Activated CD8-positive, alpha-beta memory T cell treated with anti-CD3 and anti-CD28 coated beads, Interleukin-2, amount 50 U/mL, for 48 hours (primary cell): ENCODE measurements at places on chromosomes 1 and 21.

- no peak for DNase-seq
Observed at GRCh38 chr1:94092210-94092613, 28.7 kb downstream of the ABCA4 start.

DNA sequence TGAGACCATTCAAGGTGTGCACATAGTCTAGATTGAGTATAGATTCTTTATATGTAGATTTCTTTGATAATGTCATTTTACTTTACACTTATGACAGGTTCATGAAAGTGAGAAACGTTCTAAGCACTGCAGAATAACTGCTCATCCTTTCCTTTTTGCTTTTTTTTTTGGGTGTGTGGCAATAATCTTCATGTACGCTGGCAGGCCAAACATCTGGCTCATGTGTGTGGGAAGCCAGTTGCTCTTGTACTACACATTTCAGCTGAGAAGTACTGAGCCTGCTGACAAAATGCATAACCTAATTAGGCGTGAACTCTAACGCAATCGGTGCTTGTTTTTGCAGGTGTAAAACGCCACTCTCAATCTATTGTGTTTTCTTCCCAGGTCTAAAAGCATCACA, 350.8 kb upstream of the KAZN start:
- DNase-seq, result no peak

DNA sequence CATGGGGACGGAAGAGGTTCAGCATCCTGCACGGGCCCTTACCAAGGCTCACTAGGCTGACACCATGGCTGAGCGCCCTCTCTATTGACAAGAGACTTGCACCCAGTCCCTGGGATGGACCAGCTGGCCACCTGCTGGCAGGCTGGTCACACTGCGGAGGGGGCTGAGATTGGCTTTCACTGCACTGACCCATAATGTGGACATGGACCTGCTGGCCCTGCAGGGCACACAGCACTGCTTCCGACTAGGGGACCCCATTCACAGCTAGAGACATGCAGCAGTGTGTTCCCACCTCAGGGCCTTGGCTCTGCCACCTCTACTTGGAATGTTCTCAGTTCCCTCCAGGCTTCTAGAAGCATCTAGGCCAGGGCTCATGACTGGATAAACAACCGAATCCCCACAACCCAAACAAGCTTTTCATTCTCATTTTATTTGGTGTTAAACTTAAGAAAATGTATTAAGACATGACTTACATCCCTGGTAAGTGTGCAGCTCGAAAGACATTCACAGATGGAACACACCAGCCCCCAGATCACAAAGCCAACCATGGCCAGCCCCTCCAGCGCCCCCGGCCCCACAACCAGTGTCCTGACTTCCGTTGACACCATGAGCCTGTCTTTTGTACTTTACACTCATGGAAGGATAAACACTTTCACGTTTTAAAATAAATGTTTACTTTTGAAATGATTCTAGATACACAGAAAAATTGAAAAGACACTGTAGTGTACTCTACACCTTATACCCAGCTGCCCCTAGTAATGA, 9.3 kb upstream of the SRARP start:
- peak; percentile 73 for DNase-seq

DNA sequence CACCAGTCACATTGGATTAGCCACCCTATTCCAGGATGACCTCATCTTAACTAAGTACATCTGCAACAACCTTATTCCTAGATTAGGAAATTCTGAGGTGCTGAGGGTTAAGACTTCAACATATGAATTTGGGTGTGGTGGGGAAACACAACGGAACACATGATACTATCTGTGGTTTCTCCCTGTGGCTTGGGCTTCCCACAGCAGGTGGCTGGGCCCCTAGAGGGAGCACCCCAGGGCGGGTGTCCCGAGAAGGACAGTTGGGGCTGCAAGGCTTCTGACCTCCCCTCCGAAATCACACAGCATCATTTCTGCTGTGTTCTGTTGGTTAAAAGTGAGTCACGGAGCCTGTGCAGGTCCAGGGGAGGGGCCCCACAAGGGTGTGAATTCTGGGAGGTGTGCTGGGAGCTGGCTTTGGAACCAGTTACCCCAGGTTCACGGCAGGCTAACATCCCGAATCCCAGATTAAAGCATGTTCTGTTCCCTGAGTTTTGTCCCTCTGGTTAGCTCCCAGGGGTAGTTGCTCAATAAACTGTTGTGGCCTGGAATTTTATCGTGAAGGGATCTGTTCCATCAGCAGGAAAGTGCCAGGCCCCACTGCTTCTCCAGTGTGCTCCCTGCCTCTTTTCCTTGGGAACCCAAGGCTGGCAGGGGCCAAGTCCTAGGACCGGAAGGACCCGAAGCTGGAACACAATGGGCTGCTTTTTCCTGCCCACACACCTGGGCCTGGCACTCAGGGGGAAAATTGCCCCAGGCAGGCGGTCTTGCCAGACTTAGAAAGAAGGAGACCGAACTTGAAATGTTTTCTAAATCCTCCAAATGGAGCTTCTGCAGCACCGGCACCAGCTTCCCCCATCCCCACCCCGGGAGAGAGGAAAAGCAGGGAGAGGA, 154.0 kb upstream of the WNT4 start:
- DNase-seq, result no peak

DNA sequence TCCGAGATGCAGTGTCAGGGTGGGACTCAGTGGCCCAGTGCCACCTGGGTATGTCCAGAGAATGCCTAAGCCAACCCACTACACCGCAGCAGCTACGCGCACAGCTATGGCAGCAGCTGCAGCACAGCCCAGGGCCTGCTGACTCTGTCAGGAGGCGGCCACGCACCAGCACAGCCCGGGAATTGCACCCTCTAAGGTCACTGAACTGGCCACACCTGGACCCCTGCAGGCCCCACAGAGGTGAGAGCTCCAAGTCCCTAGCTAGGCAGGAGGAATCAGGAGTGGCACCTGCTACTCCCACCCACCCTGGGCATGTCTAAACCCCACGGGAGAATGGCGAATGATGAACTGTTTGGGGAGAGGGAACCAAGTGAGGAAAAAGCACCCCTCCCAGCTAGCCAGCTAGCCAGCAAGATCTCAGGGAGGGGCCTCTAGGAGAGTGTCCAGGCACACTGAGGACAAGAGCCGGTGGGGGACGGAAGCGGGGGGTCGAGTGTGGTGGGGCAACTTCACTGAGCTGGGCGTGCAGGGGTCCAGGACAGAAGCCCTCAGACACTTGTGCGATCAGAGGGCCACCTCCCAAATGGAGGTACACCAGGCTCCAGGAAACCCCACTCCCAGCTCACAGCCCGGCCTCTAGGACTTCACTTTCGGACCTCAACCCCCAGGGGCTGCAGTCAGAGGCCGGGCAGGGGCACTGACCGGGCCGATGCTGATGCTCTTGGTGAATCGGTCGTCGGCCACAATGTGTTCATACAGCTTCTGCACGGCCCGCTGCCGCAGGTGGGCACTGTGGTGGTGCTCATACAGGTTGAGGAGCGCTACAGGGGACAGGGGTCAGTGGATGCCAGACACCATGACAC, 13.9 kb downstream of the LSS start:
- no peak for DNase-seq

- no peak for DNase-seq
Observed at GRCh38 chr21:14711287-14711686, 165.2 kb upstream of the SAMSN1 start.

- DNase-seq, result peak; percentile 17
Observed at GRCh38 chr1:175900171-175900570, 156.8 kb upstream of the TNR start.

GRCh38 chr1:86382878-86383277, 13.2 kb downstream of the ODF2L start:
- DNase-seq, result no peak

DNA sequence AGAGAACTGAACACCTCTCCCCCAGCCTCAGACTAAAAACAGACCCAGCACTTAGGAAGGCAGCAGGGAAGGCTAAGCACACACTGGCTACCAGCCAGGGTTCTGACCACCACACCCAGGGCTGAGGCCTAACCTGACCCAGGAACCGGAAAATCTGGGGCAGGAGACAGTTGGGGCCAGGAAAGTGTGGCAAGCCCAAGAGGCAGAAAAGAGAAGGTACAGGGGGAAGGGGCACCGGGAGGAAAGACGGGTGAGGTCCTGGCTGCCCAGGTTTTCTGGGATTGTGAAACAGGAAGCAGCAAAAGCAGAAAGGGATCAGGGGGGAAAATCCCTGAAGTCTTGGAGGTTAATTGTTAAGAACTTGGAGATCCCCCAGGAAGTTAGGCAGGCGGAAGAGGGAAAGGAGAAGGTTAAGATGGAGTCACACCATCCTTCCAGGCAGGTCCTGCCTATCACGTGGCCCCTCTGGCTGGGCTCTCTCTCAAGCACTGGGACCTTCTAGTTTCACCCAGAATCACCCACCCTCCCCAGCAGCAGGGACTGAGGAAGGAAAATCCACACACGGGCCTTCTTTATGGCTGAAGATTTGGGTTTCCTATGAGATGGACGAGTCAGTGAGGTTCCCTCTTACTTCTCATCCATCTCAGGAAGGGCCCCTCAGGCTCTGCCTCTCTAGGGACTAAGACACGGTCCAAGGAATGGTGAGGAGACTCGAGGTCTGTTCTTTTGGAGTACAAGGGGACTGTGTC, 2.6 kb downstream of the HDGF start:
- no peak for DNase-seq

GRCh38 chr1:101826416-101826815, 170.3 kb downstream of the OLFM3 start:
- DNase-seq, result no peak

GRCh38 chr1:162353078-162353477, 23.6 kb downstream of the SPATA46 start:
- no peak for DNase-seq
